Immature natural killer cell (primary cell): ENCODE measurements at places on chromosomes 7 and 10. TPM values are rescaled to one million over a fixed set of nuclear protein-coding genes. Genes with fewer than 3 reads are reported as not detected.

DNA sequence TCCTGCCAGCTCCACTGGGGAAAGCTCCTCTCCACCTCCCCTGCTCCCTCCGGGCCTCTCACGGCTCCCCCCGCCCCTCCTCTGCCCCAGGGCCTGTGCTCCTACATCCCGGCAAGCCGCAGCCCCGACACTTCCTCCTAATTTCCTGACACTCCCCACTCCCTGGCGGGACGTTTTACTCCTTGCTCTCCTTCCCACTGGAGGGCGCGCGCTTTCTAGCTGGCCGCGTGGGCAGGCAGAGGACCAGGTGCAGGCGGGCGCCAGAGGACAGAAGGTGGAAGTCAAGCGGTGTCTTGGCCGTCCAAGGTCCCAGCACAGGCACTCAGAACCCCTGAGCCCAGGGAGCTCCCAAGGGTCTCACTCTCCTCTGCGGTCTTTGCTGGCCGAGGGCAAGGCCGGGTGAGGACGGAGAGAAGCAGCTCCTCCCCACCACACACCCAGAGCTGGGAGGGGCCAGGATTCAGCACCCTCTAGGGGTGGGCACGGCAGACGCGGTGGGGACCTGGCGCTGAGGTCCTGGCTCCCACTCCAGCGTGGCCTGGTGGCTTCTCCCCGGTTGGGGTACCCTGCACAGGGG, 19.1 kb downstream of the ADAM8 start:
- peaks cover 47% of the 10 kb centered on the region for H3K4me1 ChIP-seq
- H3K4me3 ChIP-seq: peak overlapping the region; percentile 59
- H3K36me3 ChIP-seq: no peaks in the 10 kb centered on the region
- DNase-seq: peak; percentile 33
- H3K27me3 ChIP-seq: peaks cover 17% of the 10 kb centered on the region
- H3K27ac ChIP-seq: peak overlapping the region; percentile 36

DNA sequence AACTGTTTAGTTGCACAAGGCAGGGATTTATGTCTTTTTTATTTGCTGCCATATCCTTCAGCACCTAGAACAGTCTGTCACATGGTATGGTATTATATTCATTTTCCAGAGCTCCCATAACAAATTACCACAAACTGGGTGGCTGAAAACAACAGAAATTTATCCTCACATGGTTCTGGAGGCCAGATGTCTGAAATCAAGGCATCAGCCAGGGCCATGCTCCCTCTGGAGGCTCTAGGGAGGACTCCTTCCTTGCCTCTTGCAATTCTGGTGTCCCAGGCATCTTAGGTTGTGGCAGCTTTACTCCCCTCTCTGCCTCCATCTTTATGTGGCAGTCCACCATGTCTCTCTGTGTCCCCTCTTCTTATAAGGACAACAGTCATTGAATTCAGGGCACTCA, 43.1 kb downstream of the MET start:
- no peak overlapping the region for H3K27ac ChIP-seq
- no peak for DNase-seq
- no peak overlapping the region for H3K4me3 ChIP-seq
- no peaks in the 10 kb centered on the region for H3K27me3 ChIP-seq
- no peaks in the 10 kb centered on the region for H3K36me3 ChIP-seq

GRCh38 chr7:110600956-110601355, 490.0 kb upstream of the LRRN3 start:
- no peak overlapping the region for H3K4me3 ChIP-seq
- H3K4me1 ChIP-seq: no peaks in the 10 kb centered on the region
- no peak overlapping the region for H3K27ac ChIP-seq
- no peaks in the 10 kb centered on the region for H3K36me3 ChIP-seq
- H3K27me3 ChIP-seq: no peaks in the 10 kb centered on the region

LUC7L2 gene
- 74.2 TPM for polyA plus RNA-seq

METTL27 gene
- not detected for polyA plus RNA-seq
